T-helper 17 cell (primary cell): ENCODE measurements at places on chromosomes 7 and 10.

DNA sequence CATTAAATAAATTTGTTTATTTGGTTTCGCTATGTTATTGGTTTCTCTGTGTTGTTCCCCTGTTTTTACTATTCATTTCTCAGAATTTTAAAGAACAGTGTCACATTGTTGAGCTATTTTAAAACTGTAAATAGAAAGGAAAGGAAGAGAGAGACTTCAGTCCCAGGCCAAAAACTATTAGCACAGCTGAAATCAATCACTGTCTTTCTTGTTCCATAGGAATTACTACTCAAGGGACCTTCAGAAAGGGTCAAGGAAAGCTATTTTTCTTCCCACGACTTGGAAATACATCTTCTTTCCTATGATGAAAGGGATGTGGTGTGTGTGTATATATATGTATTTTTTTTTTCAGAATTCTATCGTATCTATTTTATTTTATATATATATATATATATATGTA, 29.0 kb upstream of the GNAT3 start:
- H3K4me1 ChIP-seq = no peaks in the 10 kb centered on the region
- no peaks in the 10 kb centered on the region for H3K27me3 ChIP-seq
- no peak overlapping the region for H3K27ac ChIP-seq
- no peak for DNase-seq

- H3K4me1 ChIP-seq = no peaks in the 10 kb centered on the region
- no peak overlapping the region for H3K4me3 ChIP-seq
- no peak for DNase-seq
- no peaks in the 10 kb centered on the region for H3K36me3 ChIP-seq
- H3K27me3 ChIP-seq = peaks cover 13% of the 10 kb centered on the region
- H3K27ac ChIP-seq = no peak overlapping the region
Observed at GRCh38 chr10:127470911-127471310, 78.2 kb upstream of the NPS start.

DNA sequence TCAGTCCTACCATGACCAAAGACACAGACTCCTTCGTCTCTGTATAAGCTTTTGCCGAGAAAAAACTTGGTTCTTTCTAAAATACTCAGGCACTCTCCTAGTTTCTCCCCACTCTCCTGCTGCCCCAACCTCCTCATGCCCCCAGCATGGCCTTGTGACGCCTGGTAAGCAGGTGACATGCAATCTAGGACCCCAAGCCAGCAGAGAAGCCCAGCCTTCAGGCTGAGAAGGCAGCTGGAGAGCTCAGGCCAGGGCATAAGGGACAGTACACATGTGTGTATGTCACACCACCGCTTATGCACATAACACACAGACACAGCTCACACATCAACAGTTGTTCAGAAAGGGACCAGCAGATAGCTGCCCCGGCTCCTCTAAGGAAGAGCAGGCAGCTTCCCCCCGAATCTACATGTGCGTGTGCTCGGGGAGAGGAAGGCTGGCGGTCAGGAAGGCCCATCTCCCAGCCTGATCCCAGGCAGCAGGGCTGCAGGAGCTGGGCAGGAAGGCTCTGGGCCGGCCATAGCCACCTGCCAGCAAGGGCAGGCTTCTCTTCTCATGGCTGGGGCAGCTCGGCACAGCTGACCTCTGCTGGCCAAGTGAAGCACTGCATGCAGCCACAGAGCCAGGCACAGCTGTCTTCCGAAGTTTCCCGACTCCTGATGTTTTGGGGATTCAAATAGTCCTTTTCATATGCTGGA, 8.5 kb downstream of the DDX56 start:
- peaks cover 10% of the 10 kb centered on the region for H3K36me3 ChIP-seq
- peaks cover 8% of the 10 kb centered on the region for H3K4me1 ChIP-seq
- H3K4me3 ChIP-seq = no peak overlapping the region
- no peaks in the 10 kb centered on the region for H3K27me3 ChIP-seq
- peak overlapping the region; percentile 92 for H3K27ac ChIP-seq
- peak; percentile 36 for DNase-seq

DNA sequence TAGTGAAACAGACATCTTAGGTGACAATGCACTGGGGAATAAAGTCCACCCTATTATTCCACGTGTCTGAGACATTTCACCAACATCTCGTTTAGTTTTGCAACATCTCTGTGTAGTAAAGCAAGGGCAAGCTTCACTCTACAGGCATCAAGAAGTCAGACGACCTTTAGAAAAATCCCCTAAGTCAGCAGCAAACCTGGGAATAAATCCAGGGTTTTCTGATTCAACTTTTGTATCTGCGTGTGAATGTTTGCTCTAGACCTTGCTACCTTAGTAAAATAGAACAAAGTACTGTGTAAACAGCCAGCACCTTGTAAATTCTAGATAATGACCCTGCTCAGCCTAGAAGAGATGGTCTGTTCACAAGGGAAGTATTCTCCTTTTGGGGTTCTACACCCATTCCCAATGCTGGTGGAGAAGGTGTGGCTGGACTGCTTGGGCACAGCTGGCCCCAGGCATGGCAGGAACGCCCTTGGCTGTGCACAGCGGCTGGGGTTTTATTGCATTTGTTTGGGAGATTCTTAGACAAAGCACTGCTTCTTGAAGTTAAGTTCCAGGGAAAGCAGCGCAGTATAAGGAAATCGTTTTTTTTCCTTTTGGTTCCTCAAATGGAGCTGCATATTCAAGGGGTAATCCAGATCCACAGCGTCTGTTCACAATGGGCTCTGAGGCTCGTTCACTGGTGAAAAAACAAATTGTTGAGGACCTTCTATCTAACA, 38.3 kb upstream of the GALNTL5 start:
- no peaks in the 10 kb centered on the region for H3K36me3 ChIP-seq
- peaks cover 2% of the 10 kb centered on the region for H3K4me1 ChIP-seq
- DNase-seq = no peak
- H3K4me3 ChIP-seq = no peak overlapping the region
- H3K27me3 ChIP-seq = peaks cover 43% of the 10 kb centered on the region

DNA sequence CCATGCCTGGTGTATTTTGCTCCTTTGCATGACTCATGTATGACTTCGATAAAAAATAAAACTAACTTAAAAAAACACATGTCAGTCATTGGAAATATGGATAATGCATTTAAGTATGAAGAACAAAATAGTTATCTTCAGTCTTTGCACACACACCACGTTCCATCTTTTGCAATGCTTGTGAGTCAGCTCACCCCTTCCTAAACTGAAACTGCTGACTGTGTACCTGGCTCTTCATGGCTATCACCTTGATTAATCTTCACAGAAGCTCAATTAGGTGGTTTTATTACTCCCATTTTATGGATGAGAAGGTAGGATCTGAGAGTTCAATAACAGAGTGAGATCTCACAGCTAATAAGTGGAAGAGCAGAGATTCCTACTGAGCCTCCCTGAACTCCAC, 79.5 kb downstream of the CARD11 start:
- DNase-seq = no peak
- no peak overlapping the region for H3K4me3 ChIP-seq
- H3K36me3 ChIP-seq = peaks cover 7% of the 10 kb centered on the region
- peak overlapping the region; percentile 1 for H3K27ac ChIP-seq
- no peaks in the 10 kb centered on the region for H3K27me3 ChIP-seq

DNA sequence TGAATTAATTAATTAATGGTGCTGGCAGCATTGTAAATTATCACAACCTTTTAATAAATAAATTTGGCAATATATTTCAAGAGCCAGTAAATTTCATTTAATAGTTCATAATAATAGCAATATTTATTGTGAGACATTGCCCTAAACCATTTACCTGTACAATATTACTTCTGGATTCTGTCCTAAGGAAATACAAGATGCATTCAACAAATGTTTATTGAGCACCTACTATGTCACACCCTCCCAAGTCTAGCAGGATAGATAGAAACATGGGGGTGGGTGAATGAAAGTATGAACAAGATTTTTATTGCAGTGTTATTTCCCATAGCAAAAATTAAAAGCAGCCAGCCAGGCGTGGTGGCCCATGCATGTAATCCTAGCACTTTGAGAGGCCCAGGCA, 4.4 kb upstream of the HERC4 start:
- H3K27me3 ChIP-seq = peaks cover 12% of the 10 kb centered on the region
- no peaks in the 10 kb centered on the region for H3K4me1 ChIP-seq
- H3K4me3 ChIP-seq = no peak overlapping the region
- no peak for DNase-seq
- no peak overlapping the region for H3K27ac ChIP-seq

- no peaks in the 10 kb centered on the region for H3K27me3 ChIP-seq
- DNase-seq = no peak
- H3K4me1 ChIP-seq = no peaks in the 10 kb centered on the region
- H3K36me3 ChIP-seq = no peaks in the 10 kb centered on the region
Observed at GRCh38 chr10:108204528-108205305, 1040.2 kb upstream of the SORCS1 start.

GRCh38 chr7:46210467-46210866, 289.4 kb upstream of the IGFBP3 start:
- H3K4me1 ChIP-seq = peaks cover 2% of the 10 kb centered on the region
- H3K4me3 ChIP-seq = no peak overlapping the region
- no peaks in the 10 kb centered on the region for H3K36me3 ChIP-seq
- H3K27me3 ChIP-seq = no peaks in the 10 kb centered on the region

GRCh38 chr10:58475322-58476277, 37.1 kb upstream of the BICC1 start:
- DNase-seq = no peak
- no peaks in the 10 kb centered on the region for H3K36me3 ChIP-seq
- H3K27me3 ChIP-seq = peaks cover 51% of the 10 kb centered on the region
- no peak overlapping the region for H3K27ac ChIP-seq

GRCh38 chr7:158102897-158103296, 484.7 kb downstream of the PTPRN2 start:
- no peak overlapping the region for H3K27ac ChIP-seq
- DNase-seq = no peak
- H3K36me3 ChIP-seq = no peaks in the 10 kb centered on the region
- no peak overlapping the region for H3K4me3 ChIP-seq

DNA sequence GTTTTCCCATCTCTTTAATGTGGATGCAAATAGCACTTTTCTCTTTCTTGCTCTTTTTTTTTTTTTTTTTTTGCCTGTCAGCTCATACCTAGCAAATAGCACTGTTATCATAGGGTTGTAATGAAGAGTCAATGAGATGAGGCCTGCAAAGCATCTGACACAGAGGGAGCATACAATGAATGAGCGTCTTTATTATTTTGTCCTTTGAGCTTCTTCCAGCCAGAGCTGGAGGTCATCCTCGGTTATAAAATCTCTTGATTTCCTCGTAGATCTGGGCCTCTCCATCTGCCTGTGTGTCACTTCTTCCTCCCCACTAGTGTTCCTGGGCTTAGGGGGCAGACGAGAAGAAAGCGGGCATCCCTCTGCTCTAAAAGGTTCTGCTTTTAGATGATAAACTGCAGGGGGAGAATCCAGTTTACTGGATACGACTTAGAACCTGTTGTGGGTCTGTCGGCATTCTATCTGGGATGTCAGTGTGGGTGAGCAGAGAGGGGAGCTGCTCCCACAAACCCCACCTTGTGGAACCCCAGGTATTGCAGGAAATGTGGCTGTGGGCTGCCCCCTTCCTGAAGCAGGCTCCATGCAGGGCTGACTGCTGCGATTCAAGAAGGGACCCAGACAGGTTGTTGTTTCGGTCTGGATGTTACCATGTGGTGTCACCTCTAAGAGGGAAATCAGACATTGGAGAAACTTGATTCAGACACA, 135.8 kb upstream of the GPR26 start:
- no peak for DNase-seq
- H3K4me3 ChIP-seq = no peak overlapping the region
- H3K27ac ChIP-seq = no peak overlapping the region
- no peaks in the 10 kb centered on the region for H3K36me3 ChIP-seq
- H3K4me1 ChIP-seq = peaks cover 4% of the 10 kb centered on the region
- H3K27me3 ChIP-seq = peaks cover 45% of the 10 kb centered on the region

GRCh38 chr7:49187543-49188268, 263.4 kb downstream of the CDC14C start:
- no peak for DNase-seq
- H3K27ac ChIP-seq = no peak overlapping the region
- H3K27me3 ChIP-seq = no peaks in the 10 kb centered on the region
- H3K4me3 ChIP-seq = no peak overlapping the region
- no peaks in the 10 kb centered on the region for H3K36me3 ChIP-seq

GRCh38 chr10:30396698-30397097, 37.3 kb upstream of the MAP3K8 start:
- DNase-seq = no peak
- no peak overlapping the region for H3K4me3 ChIP-seq
- H3K4me1 ChIP-seq = peaks cover 22% of the 10 kb centered on the region
- H3K27ac ChIP-seq = no peak overlapping the region

DNA sequence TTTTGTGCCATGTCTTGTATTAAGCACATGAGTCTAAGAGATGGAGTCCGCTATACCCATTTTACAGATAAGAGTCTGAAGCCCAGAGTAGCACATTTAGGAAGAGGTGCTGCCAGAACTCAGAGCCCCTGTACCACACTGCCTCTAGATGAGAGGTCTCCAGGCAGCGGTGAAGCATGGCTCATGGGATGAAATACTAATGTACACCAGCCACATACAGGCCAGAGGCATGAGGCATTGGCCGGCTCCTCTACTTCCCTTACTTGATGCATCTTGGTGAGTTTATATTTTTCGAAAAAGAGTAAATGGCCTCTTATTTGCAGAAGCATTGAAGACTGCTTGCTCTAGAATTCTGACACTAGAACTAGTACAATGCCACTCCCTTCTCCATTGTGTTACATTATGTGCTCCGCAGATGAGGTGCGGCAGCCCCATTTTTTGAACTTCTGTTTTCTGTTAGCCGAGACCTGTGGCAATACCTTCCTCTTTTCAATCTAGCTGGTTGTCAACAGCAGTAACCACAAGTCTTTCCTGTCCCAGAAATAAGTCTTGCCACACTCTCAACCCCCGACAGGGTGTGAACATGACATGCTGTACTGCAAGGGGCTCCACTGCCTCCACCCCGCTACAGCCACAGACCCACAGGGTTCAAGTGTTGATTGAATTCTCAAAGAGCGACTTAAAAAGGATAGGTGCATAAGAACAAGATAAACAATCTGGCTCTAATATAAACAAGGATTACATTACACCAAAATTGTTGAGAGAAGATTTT, 145.3 kb downstream of the CELF2 start:
- no peaks in the 10 kb centered on the region for H3K27me3 ChIP-seq
- H3K36me3 ChIP-seq = peaks cover 9% of the 10 kb centered on the region
- H3K4me1 ChIP-seq = peaks cover 54% of the 10 kb centered on the region
- peak; percentile 43 for DNase-seq
- no peak overlapping the region for H3K27ac ChIP-seq
- H3K4me3 ChIP-seq = no peak overlapping the region
